ENCODE measurements at places on chromosomes 4 and X.

DNA sequence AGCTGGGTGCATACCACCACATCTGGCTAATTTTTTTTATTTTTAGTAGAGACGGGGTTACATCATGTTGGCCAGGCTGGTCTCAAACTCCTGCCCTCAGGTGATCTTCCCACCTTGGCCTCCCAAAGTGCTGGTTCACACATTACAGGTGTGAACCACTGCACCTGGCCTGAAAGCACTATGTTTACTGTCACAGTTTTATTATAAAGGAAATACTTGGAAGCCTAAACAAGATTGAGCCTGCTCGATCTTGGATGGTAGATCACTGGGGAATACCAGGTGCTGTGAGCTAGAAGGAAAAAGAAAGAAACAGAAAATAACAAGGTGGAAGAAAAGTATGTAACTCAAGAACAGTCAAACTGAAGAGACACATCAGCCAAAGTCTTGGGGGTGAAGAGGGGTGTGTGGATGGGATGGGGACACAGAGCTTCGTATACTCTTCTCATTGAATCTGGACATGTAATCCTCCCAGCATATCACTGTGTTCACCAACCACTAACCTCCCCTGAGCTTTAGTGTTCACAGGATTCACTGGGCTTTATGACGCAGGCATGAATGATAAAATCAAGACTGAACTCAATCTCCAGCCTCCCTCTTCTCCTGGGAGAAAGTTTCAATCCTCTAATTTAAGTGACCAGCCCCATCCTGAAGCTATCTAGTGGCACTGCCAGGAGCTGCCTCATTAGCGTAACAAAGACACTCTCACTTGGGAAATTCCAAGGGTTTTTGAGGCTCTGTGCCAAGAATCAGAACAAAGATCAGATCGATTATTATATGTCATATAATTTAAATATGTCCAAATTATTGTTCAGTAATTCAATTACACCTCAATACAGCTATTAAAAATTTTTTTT, 40.9 kb downstream of the PDS5A start:
- DNase-seq = no peak

DNA sequence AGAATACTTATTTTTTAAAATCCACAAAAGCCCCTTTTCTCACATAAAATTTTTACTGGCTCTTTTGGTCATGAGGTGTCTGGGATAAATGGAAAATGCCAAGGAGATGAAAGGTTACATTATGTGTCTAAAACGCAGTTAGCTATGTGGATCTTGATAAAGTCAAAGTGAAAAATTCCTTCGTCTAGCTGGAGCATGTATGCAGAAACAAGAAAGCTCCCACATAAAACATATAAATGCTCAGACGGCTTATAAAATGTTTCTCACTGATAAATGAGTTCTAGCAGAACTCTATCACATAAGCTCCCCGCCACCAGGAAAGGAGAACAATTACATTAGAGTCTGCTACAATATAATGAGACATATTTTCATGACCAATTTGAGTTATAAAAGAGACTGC, 83.8 kb downstream of the TBC1D9 start:
- no peak for DNase-seq

DNA sequence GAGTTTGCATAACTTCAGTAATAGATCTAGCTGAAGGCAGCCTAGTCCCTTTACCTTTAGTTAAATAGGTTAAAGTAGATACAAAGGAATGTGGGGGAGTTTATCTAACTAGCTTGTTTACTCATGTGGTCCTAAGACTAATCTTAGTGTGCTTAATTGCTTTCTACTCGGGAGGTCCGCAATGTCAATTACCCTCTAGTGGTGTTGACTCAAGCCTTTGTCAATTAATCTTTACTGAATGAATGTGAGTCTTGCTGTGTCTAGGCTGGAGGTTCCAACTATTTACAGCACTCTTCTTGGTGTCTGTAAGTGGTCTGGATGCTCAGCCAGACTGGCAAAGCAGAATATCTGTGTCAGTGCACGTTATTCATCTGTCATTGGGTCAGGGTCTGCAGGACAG, 17.9 kb upstream of the YTHDC1 start:
- no peak for DNase-seq

- DNase-seq = no peak
These were observed 1973.6 kb upstream of the AGA start for GRCh38 chr4:179415847-179416223.

GRCh38 chrX:129608496-129608895, 46.3 kb downstream of the APLN start:
- DNase-seq = no peak

DNA sequence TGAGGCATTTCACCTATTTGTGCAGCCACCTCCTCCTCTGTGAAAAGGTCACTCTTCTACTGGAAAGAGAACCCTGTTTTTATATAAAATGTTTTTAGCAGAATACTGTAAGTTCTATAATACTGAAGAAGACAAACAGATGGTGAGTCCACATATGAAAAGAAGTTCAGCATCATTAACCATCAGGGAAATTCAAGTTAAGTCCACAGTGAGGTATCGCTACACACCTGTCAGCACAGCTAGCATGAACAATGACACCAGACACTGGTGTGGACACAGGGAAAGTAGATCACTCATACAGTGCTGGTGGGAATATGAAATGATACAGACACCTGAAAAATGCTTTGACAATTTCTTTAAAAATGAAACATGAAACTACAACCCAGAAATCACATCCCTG, 133.0 kb downstream of the MAD2L1 start:
- no peak for DNase-seq
